ENCODE measurements at places on chromosomes 2 and 18. TPM values are rescaled to one million over a fixed set of nuclear protein-coding genes. Genes with fewer than 3 reads are reported as not detected.

DNA sequence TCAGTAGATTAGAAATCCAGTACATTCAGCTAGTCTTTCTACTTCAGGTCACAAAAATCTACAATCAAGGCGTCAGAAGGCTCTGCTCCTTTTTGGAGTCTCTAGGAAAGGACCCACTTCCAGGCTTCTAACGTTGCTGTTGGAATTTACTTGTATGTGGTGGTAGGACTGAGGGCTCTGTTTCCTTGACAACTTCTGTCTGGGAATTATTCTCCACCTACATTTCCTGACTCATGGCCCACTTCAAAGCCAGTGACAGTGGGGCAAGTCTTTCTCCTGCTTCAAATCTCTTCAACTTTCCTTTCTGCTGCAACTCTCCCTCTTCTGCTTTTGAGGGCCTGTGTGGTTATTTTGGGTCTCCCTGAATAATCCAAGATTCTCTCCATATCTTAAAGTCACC, 10.4 kb upstream of the TMX3 start:
- H3K4me3 ChIP-seq, result no peak overlapping the region
- no peak for DNase-seq
- no peak overlapping the region for H3K27ac ChIP-seq
- H3K27me3 ChIP-seq, result no peaks in the 10 kb centered on the region
- H3K36me3 ChIP-seq, result no peaks in the 10 kb centered on the region

- DNase-seq, result no peak
- no peaks in the 10 kb centered on the region for H3K27me3 ChIP-seq
- H3K4me1 ChIP-seq, result peaks cover 13% of the 10 kb centered on the region
- no peak overlapping the region for H3K27ac ChIP-seq
- no peak overlapping the region for H3K4me3 ChIP-seq
These were observed 201.0 kb downstream of the GLI2 start for GRCh38 chr2:120936476-120937334.

GRCh38 chr2:228164718-228165117, 16.8 kb downstream of the SPHKAP start:
- no peaks in the 10 kb centered on the region for H3K4me1 ChIP-seq
- DNase-seq, result no peak
- H3K36me3 ChIP-seq, result no peaks in the 10 kb centered on the region
- H3K27me3 ChIP-seq, result no peaks in the 10 kb centered on the region
- H3K4me3 ChIP-seq, result no peak overlapping the region

Gene C2orf81
- total RNA-seq, result 4.6 TPM

Gene RGPD3
- 0.28 TPM for total RNA-seq

Measured in GM23338 (cell line).